Neural crest cell (in vitro differentiated cells): ENCODE measurements at places on chromosomes 1 and 21. TPM values are rescaled to one million over a fixed set of nuclear protein-coding genes. Genes with fewer than 3 reads are reported as not detected.
A peak's percentile ranks its signal among the peaks of the same experiment; 100 is the strongest.

DNA sequence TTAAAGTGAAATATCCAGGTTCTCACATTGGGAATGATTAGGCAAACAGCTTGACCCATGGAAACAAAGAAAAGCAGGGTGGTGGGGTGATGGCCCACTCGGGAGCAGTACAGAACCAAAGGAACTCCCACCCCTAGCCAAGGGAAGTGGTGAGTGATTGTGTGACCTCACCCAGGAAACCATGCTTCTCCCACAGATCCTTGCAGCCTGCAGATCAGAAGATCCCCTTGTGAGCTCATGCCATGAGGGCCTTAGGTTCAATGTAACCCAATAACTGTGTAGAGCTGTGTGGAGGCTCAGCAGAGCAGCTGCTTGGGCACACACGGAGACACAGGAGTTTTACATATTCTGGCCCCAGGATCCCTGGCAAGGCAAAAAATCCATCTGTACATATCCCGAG is 311.8 kb upstream of the DPYD start:
- H3K4me1 ChIP-seq = no peaks in the 10 kb centered on the region
- H3K27me3 ChIP-seq = no peaks in the 10 kb centered on the region
- no peak overlapping the region for H3K27ac ChIP-seq
- peaks cover 12% of the 10 kb centered on the region for H3K36me3 ChIP-seq
- no peak for DNase-seq

DNA sequence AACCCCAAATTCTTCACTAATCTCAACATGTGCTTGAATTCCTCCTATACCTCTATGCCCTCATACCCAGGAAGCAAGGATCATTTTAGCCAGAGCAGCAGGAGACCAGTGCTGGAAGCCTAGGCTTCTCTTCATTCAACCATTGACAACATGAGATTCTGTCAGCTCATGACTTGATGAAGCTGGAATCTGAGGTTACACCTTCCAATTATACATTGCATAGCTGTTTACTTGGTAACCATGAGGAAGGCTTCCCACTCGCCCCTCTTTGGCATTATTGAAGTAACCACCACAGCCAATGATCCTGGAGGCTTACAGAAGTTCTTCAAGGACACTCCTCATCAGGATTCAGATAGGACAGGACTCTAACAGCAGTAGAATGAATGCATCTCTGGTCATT is 160.3 kb downstream of the TPR start:
- H3K27me3 ChIP-seq = no peaks in the 10 kb centered on the region
- no peak for DNase-seq
- no peaks in the 10 kb centered on the region for H3K4me1 ChIP-seq

- no peak for DNase-seq
- peaks cover 69% of the 10 kb centered on the region for H3K4me1 ChIP-seq
- H3K36me3 ChIP-seq = no peaks in the 10 kb centered on the region
- no peak overlapping the region for H3K4me3 ChIP-seq
- H3K27ac ChIP-seq = no peak overlapping the region
Measured at GRCh38 chr1:205663286-205663936, 16.9 kb downstream of the SLC45A3 start.

DNA sequence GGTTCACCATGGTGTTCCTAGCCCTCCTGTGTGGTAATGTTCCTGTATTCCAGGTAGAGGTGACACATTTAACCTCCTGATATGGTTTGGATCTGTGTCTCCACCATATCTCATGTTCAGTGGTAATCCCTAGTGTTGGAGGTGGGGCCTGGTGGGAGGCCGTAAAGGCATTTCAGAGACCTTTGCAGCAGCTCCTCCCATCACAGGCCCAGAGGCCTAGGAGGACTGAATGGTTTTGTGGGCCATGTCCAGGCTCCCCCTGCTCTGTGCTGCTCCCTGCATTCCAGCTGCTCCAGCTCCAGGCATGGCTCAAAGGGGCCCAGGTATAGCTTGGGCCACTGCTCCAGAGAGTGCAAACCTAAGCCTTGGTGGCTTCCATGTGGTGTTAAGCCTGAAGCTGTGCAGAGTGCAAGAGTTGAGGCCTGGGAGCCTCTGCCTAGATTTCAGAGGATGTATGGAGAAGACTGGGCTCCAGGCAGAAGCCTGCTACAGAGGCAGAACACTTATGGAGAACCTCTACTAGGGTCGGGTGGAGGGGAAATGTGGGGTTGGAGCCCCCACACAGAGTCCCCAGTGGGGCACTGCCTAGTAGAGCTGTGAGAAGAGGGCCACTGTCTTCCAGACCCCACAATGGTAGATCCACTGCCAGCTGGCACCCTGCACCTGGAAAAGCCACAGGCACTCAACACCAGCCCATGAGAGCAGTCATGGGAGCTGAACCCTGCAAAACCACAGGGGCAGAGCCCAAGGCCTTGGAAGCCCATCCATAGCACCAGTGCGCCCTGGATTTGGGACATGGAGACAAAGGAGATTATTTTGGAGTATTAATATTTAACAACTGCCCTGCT is 10.0 kb downstream of the SELENBP1 start:
- H3K36me3 ChIP-seq = peaks cover 30% of the 10 kb centered on the region
- no peak overlapping the region for H3K27ac ChIP-seq
- DNase-seq = no peak
- no peaks in the 10 kb centered on the region for H3K27me3 ChIP-seq
- H3K4me3 ChIP-seq = no peak overlapping the region

- no peak overlapping the region for H3K4me3 ChIP-seq
- H3K27ac ChIP-seq = no peak overlapping the region
- no peaks in the 10 kb centered on the region for H3K27me3 ChIP-seq
- DNase-seq = no peak
- H3K4me1 ChIP-seq = peaks cover 46% of the 10 kb centered on the region
Measured at GRCh38 chr1:89900791-89901708, 80.2 kb downstream of the LRRC8D start.

- H3K4me1 ChIP-seq = no peaks in the 10 kb centered on the region
- H3K27me3 ChIP-seq = peaks cover 29% of the 10 kb centered on the region
- no peak overlapping the region for H3K4me3 ChIP-seq
- no peak overlapping the region for H3K27ac ChIP-seq
- DNase-seq = peak; percentile 60
Measured at GRCh38 chr21:37700641-37701202, 215.5 kb downstream of the KCNJ6 start.

CCDC28B gene
- 16.7 and 21.2 TPM in 2 replicates for total RNA-seq

- no peaks in the 10 kb centered on the region for H3K4me1 ChIP-seq
- DNase-seq = no peak
- no peak overlapping the region for H3K27ac ChIP-seq
- H3K27me3 ChIP-seq = peaks cover 15% of the 10 kb centered on the region
- no peaks in the 10 kb centered on the region for H3K36me3 ChIP-seq
Measured at GRCh38 chr1:207998691-207999090, 87.8 kb upstream of the CD34 start.

DNA sequence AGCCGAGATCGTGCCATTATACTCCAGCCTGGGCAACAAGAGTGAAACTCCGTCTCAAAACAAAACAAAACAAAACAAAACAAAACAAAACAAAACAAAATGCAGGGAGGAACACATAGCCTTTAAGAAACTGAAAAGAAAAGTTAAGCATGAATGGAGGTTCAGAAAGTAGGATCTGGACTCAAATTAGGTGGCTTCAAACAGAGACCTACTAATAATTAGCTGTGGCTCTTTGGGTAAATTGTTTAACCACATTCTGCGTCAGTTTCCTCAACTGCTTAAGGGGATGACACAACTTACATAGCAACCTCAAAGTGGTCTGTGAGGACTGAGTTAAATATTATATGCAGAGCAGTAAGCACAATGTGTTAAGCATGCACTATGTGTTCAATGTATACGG is 458.2 kb downstream of the ADGRL2 start:
- H3K4me3 ChIP-seq = no peak overlapping the region
- no peaks in the 10 kb centered on the region for H3K36me3 ChIP-seq
- no peak overlapping the region for H3K27ac ChIP-seq
- no peaks in the 10 kb centered on the region for H3K27me3 ChIP-seq
- H3K4me1 ChIP-seq = no peaks in the 10 kb centered on the region

SPRR4 gene
- not detected in 2 replicates for total RNA-seq

TFF1 gene
- total RNA-seq = not detected in 2 replicates

HTR6 gene
- total RNA-seq = not detected in 2 replicates

DNA sequence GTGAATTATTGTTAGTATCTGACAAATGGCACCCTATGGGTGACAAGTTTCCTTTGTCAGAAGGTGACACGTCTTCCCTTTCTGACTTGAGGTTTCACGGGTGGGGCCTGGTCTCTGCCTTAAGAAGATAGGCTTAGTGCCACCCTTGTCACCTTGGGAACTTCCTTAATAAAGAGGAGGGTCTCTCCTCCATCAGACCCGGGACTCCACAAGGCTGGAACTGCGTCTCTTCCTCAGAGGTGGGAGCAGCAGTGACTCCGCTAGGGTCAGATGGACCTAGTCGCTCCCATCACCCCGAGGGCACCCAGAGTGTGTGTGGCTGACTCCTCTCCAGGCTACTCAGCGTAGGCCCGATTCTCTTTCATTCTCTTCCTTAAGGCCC is 774 bp upstream of the WDTC1 start:
- H3K4me3 ChIP-seq = peak overlapping the region; percentile 94
- peak overlapping the region; percentile 91 for H3K27ac ChIP-seq
- DNase-seq = no peak

TTLL7 gene
- total RNA-seq = 10.5 and 13.5 TPM in 2 replicates

DNA sequence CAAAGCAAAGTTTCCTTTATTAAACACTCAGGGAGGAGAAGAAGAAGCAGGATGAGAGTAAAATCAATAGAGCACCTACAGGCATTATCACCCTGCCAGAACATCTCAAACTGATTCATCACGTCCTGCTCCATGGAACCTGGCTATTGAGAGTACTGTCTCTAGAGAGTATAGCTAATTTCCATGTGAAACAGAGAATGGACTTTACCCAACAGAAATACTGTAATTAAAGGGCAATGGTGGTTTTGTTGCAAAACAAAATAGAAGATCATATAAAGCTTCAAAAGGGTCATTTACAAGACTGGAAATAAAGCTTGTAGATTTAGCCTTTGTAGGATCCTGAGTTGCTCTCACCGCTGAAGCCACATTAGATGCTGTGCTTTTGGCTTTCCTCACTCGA is 69.3 kb downstream of the XCL1 start:
- no peaks in the 10 kb centered on the region for H3K4me1 ChIP-seq
- no peaks in the 10 kb centered on the region for H3K36me3 ChIP-seq
- no peaks in the 10 kb centered on the region for H3K27me3 ChIP-seq
- H3K27ac ChIP-seq = no peak overlapping the region
- DNase-seq = no peak

DCDC2B gene
- total RNA-seq = not detected in 2 replicates

DNA sequence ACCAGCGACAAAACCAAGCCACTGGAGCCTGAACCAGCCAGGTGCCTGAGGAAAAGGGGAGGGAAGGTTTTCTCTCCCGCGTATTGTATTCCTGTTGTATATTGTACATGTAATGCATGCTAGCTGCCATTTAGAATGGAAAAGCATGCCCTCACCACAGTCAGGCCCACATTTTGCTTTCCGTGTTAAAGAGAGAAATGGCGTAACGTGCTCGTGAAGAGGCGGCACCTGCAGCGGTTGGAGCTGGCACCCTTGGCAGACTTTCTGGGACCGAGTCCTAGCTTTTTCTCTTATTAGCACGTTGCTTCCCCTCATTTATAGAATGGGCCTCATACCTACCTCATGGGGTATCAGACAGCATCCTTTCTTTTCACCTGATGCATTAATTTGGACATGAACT is 135.3 kb upstream of the IRF2BP2 start:
- peaks cover 39% of the 10 kb centered on the region for H3K27me3 ChIP-seq
- no peak overlapping the region for H3K27ac ChIP-seq
- H3K4me1 ChIP-seq = peaks cover 51% of the 10 kb centered on the region
- no peaks in the 10 kb centered on the region for H3K36me3 ChIP-seq
- H3K4me3 ChIP-seq = no peak overlapping the region
- no peak for DNase-seq

GRCh38 chr1:221336126-221336525 is 405.8 kb downstream of the DUSP10 start:
- DNase-seq = no peak
- peaks cover 4% of the 10 kb centered on the region for H3K27me3 ChIP-seq
- no peaks in the 10 kb centered on the region for H3K36me3 ChIP-seq
- H3K4me1 ChIP-seq = peaks cover 20% of the 10 kb centered on the region

MTARC1 gene
- 28.3 and 28.5 TPM in 2 replicates for total RNA-seq

DNA sequence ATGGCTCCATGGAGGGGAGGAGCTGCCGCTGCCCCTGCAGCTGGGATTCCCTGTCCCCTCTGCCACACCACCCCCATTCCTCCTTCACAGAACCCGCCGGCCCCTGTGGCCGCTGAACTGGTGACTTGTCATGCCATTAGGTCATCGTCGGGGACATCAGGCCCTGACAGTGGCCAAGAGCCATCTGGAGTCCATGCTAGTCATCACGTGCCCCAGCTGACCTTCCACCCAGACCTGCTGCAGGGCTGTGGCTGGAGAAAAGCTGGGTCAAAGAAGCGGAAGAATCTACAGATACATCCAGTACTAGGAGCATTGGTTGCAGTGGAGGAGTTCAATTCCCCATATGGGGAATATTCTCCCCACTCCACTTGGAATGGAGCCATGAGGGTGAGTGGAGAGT is 78.1 kb downstream of the KCNJ15 start:
- DNase-seq = no peak
- no peaks in the 10 kb centered on the region for H3K4me1 ChIP-seq
- no peak overlapping the region for H3K27ac ChIP-seq
- no peaks in the 10 kb centered on the region for H3K36me3 ChIP-seq
- H3K27me3 ChIP-seq = no peaks in the 10 kb centered on the region

TAS1R1 gene
- total RNA-seq = not detected in 2 replicates

DNA sequence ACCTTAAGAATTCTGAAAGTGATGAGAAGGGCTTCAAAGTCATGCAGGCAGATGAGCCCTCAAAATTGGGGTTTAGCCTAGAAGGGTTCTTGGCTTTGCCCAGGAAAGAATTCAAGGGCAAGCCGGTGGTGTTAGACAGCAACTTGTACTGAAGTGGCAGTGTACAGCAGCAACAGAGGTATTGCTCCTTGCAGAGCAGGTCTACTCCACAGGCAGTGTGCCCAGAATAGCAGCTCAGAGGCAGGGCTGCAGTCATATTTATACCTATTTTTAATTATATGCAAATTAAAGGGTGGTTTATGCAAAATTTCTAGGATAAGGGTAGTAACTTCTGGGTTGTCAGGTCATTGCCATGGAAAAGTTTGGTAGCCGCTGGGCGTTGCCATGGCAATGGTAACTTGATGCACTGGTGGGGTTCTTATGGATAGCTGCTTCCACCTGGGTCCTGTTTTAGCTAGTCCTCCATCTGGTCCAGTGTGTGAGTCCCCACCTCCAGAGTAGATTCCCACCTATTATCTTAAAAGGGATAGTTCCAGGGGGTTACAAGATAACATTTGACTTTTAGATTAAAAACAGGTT is 57.9 kb upstream of the CR2 start:
- no peaks in the 10 kb centered on the region for H3K36me3 ChIP-seq
- no peak overlapping the region for H3K4me3 ChIP-seq
- no peak overlapping the region for H3K27ac ChIP-seq
- peaks cover 11% of the 10 kb centered on the region for H3K27me3 ChIP-seq

S100A2 gene
- total RNA-seq = not detected in 2 replicates
